ENCODE measurements at places on chromosomes 12 and 14.
A peak's percentile ranks its signal among the peaks of the same experiment; 100 is the strongest.

DNA sequence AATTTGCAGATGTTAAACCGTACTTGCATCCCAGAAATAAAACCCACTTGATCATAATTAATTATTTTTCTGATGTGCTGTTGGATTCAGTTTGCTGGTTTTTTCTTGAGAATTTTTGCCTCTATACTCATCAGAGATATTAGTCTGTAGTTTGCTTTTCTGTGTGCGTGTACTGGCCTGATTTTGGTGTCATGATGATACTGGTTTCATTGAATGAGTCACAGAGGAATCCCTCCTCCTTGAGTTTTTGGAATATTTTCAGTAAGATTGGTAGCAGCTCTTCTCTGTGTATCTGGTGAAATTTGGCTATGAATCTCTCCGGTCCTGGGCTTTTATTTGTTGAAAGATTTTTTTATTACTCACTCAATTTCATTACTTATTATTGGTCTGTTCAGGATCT is 100.4 kb upstream of the PMCH start:
- DNase-seq: no peak
- H3K4me1 ChIP-seq: no peaks in the 10 kb centered on the region
- no peak overlapping the region for H3K4me3 ChIP-seq
- H3K27ac ChIP-seq: no peak overlapping the region
- no peaks in the 10 kb centered on the region for H3K27me3 ChIP-seq

- H3K27me3 ChIP-seq: no peaks in the 10 kb centered on the region
- DNase-seq: peak; percentile 78
- H3K36me3 ChIP-seq: no peaks in the 10 kb centered on the region
- H3K27ac ChIP-seq: no peak overlapping the region
Observed at GRCh38 chr14:39107591-39107996, 4.6 kb upstream of the SEC23A start.

GRCh38 chr12:109686523-109686922 is 27.1 kb upstream of the FAM222A start:
- H3K4me3 ChIP-seq: no peak overlapping the region
- no peaks in the 10 kb centered on the region for H3K27me3 ChIP-seq
- no peak for DNase-seq
- H3K36me3 ChIP-seq: no peaks in the 10 kb centered on the region
- H3K27ac ChIP-seq: no peak overlapping the region
- H3K4me1 ChIP-seq: peaks cover 25% of the 10 kb centered on the region

- peak overlapping the region; percentile 40 for H3K27ac ChIP-seq
- H3K36me3 ChIP-seq: no peaks in the 10 kb centered on the region
- no peak for DNase-seq
- peaks cover 36% of the 10 kb centered on the region for H3K4me1 ChIP-seq
Observed at GRCh38 chr14:103260629-103261124, 73.4 kb upstream of the EIF5 start.

DNA sequence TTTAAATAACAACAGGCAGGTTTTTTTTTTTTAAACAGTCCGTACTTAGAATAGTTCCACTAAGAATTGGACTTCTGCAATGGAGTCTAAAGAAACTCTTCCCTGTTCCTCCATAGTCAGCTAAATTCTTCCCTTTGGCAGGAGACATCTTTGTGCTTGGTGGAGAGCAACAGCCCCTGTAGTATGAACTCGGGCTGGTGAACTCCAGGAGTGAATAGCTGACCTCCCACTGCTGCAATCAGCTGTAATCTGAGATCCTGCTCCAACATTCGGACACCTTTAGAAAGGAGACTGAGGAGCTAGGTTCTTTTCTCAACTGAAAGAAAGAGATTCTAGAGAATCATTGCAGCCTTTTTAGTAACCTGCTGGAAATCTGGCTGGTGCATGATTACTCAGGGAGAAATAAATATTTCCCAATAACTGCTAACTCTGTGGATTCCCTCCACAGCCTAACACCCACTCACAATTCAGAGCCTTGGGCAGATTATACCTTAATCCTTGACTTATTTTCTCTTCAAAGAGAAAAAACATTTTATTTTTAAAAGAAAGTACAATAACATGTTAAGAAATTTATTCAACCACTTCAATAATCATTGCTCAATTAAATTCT is 25.6 kb upstream of the DBX2 start:
- no peak overlapping the region for H3K27ac ChIP-seq
- DNase-seq: no peak
- no peaks in the 10 kb centered on the region for H3K4me1 ChIP-seq
- no peaks in the 10 kb centered on the region for H3K36me3 ChIP-seq

DNA sequence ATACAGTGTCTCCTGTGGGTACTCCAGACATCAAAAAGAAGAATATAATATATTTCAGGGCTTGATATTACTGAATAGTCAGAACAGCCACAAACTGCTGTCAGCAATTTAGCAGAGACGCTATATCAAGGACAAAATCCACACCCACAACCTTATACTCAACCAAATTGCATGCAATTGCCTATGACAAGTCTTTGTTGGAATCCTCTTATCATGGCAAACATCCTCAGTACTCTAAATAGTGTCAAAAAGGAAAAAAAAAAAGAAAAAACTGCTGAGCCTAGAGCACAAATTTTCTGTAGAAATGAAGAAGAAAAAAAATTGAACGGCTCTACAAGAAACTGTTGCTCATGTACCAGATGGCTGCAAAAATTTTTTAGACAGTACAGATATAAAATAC is 485.7 kb downstream of the TMTC2 start:
- no peaks in the 10 kb centered on the region for H3K27me3 ChIP-seq
- H3K27ac ChIP-seq: no peak overlapping the region
- no peaks in the 10 kb centered on the region for H3K4me1 ChIP-seq
- H3K36me3 ChIP-seq: no peaks in the 10 kb centered on the region
- DNase-seq: no peak

- H3K27ac ChIP-seq: no peak overlapping the region
- no peak overlapping the region for H3K4me3 ChIP-seq
- no peaks in the 10 kb centered on the region for H3K27me3 ChIP-seq
- no peak for DNase-seq
- H3K4me1 ChIP-seq: no peaks in the 10 kb centered on the region
- no peaks in the 10 kb centered on the region for H3K36me3 ChIP-seq
Observed at GRCh38 chr14:84409435-84409834, 1120.5 kb upstream of the FLRT2 start.

GRCh38 chr14:100609941-100610391 is 22.7 kb upstream of the BEGAIN start:
- H3K4me1 ChIP-seq: no peaks in the 10 kb centered on the region
- H3K36me3 ChIP-seq: no peaks in the 10 kb centered on the region
- no peak for DNase-seq
- H3K27ac ChIP-seq: no peak overlapping the region

- no peak overlapping the region for H3K4me3 ChIP-seq
- H3K27me3 ChIP-seq: no peaks in the 10 kb centered on the region
- no peaks in the 10 kb centered on the region for H3K36me3 ChIP-seq
Observed at GRCh38 chr12:9810671-9811070, 16.6 kb upstream of the KLRF1 start.

- H3K27ac ChIP-seq: no peak overlapping the region
- DNase-seq: no peak
- no peaks in the 10 kb centered on the region for H3K36me3 ChIP-seq
- no peaks in the 10 kb centered on the region for H3K27me3 ChIP-seq
Observed at GRCh38 chr12:53636641-53637040, 10.5 kb upstream of the ATF7 start.

DNA sequence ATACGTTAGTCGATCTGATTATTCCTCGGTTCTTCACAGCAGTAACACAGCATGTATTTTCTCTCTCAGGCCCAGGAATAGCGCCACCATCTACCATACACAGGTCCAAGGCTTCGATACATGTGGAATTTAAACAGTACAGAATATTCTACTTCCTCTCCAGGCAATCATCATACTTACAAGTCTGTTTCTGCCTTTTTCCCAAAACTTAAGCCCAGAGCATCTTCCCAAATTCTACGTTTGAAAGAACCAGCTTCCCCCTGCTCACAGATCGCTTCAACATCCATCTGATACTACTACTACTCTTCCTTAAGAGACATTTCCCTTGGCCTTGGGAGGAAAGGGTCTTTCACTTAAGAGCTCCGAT is 626 bp downstream of the TXNDC16 start:
- no peaks in the 10 kb centered on the region for H3K27me3 ChIP-seq
- H3K4me1 ChIP-seq: peaks cover 38% of the 10 kb centered on the region
- no peaks in the 10 kb centered on the region for H3K36me3 ChIP-seq
- peak overlapping the region; percentile 74 for H3K27ac ChIP-seq
- peak overlapping the region; percentile 66 for H3K4me3 ChIP-seq
- peak; percentile 32 for DNase-seq

DNA sequence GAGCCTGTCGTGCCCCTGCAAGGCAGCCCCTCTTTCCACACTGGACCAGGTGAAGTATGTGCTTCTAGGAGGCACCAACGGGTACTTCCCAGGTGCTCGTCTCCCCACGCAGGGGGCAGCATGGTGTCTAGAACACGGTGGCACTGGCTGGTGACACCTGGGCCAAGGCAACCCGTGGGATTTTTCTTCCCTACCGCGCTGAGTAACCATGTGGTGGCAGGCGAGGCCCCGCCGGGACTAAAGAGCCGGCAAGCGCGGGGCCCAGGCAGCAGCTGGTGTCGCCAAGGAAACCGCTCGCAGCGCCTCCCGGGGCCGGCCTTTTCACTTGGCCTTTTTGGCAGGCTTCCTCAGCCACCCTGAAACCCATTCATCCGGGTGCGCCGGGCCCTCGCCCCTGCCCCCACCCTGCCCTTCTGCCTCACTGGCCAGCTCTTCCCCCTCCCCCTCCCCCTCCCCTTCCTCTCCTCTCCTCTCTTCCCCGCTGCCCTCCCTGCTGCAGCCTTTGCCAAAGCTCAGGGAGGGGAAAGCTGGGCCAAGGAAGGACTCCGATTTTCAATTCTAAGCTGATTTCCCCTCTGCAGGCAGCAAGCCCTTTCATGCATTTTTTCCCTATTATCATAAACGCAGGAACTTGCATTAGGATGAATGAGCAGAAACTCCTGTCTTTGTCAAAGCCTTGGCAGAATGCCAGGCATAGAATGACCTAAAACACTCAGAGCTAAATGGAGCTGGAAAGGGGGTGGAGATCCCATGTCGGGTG is 81.2 kb downstream of the IRF2BPL start:
- no peak overlapping the region for H3K27ac ChIP-seq
- no peaks in the 10 kb centered on the region for H3K27me3 ChIP-seq
- H3K4me1 ChIP-seq: peaks cover 79% of the 10 kb centered on the region
- H3K4me3 ChIP-seq: peak overlapping the region; percentile 27
- DNase-seq: peak; percentile 74
- H3K36me3 ChIP-seq: no peaks in the 10 kb centered on the region

- no peak for DNase-seq
- no peak overlapping the region for H3K27ac ChIP-seq
- no peaks in the 10 kb centered on the region for H3K27me3 ChIP-seq
- H3K36me3 ChIP-seq: no peaks in the 10 kb centered on the region
Observed at GRCh38 chr12:19436931-19437330, 2.4 kb upstream of the AEBP2 start.

GRCh38 chr14:23650506-23650905 is 14.3 kb downstream of the DHRS2 start:
- H3K36me3 ChIP-seq: no peaks in the 10 kb centered on the region
- no peaks in the 10 kb centered on the region for H3K27me3 ChIP-seq
- peaks cover 8% of the 10 kb centered on the region for H3K4me1 ChIP-seq
- DNase-seq: no peak
- no peak overlapping the region for H3K27ac ChIP-seq

- no peaks in the 10 kb centered on the region for H3K27me3 ChIP-seq
- H3K4me3 ChIP-seq: no peak overlapping the region
- H3K4me1 ChIP-seq: peaks cover 38% of the 10 kb centered on the region
Observed at GRCh38 chr14:59254911-59255545, 66.6 kb downstream of the DAAM1 start.

- no peaks in the 10 kb centered on the region for H3K36me3 ChIP-seq
- H3K4me1 ChIP-seq: peaks cover 43% of the 10 kb centered on the region
- H3K27me3 ChIP-seq: peaks cover 59% of the 10 kb centered on the region
- no peak overlapping the region for H3K4me3 ChIP-seq
- no peak for DNase-seq
Observed at GRCh38 chr14:105201156-105201924, 20.2 kb upstream of the NUDT14 start.

- H3K27ac ChIP-seq: no peak overlapping the region
- no peaks in the 10 kb centered on the region for H3K27me3 ChIP-seq
- peaks cover 22% of the 10 kb centered on the region for H3K36me3 ChIP-seq
- peaks cover 72% of the 10 kb centered on the region for H3K4me1 ChIP-seq
- H3K4me3 ChIP-seq: no peak overlapping the region
Observed at GRCh38 chr14:21245813-21246212, 23.4 kb downstream of the HNRNPC start.

DNA sequence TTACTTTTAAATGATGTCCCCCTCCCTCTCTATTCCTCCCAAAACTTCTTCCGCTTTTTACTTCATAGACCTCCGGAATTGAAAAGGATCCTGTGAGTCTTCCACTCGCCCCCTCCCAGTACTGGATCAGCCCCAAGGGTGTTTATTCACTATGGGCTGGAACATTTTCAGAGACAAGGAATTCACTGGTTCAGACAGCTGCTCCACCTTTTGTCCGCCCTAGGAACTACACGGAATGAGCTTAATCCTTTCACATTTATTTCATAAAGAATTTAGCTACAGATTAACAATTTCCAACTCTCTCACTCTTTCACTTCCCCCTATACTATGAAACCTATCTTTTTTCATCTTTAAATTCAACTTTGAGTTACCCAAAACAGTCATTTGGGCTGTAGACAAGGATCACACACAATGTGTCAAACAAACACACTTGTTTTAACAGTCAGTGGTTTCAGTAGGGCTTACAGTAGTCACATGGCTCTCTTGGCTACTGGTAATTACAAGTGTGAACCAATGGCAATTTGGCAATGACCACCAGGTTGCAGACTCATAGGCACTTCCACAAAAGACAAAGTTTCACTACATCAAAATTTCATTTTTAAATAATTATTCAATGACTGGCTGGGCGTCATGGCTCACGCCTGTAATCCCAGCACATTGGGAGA is 20.6 kb downstream of the CNIH1 start:
- H3K27me3 ChIP-seq: no peaks in the 10 kb centered on the region
- peaks cover 9% of the 10 kb centered on the region for H3K36me3 ChIP-seq
- peak overlapping the region; percentile 60 for H3K27ac ChIP-seq
- peaks cover 33% of the 10 kb centered on the region for H3K4me1 ChIP-seq
- no peak overlapping the region for H3K4me3 ChIP-seq

- H3K27me3 ChIP-seq: no peaks in the 10 kb centered on the region
- H3K27ac ChIP-seq: peak overlapping the region; percentile 93
- no peaks in the 10 kb centered on the region for H3K36me3 ChIP-seq
- H3K4me1 ChIP-seq: peaks cover 77% of the 10 kb centered on the region
Observed at GRCh38 chr14:104686624-104687517, 2.5 kb upstream of the INF2 start.

DNA sequence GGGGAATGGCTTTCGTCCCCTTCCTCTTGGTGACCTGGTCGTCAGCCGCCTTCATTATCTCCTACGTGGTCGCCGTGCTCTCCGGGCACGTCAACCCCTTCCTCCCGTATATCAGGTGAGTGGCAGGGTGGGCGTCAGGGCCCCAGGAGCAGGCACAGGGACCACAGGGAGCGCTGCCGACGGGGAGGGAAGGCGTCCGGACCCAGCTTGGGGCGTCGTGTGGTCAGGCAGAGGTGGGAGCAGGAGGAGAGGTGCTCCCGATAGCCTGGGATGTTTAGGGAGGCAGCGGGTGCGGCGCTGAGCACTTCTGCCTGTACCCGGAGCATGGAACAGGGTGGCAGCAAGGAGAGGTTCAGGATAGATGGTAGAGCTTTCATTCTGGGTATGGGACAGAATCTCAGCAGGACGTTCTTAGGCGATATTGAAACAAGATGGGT is 444 bp downstream of the DRAM1 start:
- peak overlapping the region; percentile 93 for H3K27ac ChIP-seq
- peaks cover 60% of the 10 kb centered on the region for H3K4me1 ChIP-seq
- H3K27me3 ChIP-seq: no peaks in the 10 kb centered on the region
- H3K4me3 ChIP-seq: peak overlapping the region; percentile 81

Measured in HepG2 (cell line).